DMS79 treated with DMSO at 0.1 percent for 48 hours (cell line): ENCODE measurements at places on chromosomes 7 and 10.

DNA sequence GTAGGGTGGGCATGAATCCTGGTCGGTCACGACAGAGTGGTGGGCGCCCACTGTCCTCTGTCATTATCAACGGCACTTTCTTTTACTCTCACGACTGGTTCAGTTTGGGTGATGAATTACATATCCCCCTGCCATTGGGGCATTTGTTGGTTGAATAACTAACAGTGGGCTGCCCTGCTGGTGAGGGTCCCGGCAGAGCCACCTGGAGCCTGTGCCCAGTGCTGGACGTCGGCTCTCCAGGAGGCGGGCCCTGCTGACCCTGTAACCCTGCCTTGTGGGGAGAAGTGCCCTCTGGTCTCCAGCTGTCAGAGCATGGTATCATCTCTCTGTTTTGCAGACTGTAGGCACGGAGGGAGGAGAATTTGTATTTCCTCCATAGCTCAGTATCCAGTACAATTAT is 199.1 kb downstream of the GLRX3 start:
- no peak for DNase-seq

DNA sequence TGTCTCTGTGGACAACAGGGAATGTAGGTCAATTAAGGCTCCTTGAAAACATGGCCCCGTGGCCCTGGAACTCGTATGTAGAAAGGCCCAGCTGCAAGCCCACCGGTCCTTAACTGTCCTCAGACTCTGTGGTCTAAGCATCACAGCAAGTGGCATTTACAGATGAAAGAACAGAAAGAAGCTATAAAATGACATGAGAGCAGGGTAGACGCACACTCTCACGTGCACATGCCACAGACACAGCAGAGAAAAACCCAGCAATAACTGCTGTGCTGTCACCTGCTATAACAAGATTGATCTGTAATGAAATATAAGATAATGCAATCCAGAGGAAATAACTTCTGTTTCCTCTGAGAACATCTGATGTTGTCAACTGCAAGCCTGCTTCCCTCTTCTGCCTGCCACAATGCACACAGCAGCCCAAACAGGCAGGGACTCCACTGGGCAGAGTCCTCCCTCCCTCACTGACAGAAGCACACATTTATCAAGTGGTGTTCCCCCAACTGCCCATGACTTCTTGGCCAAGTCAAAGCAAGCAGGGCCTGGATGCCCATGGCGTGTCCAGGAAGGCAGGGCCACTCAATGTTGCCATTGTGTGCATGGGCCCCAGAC is 63.9 kb downstream of the GFRA1 start:
- DNase-seq, result no peak

- no peak for DNase-seq
Observed at GRCh38 chr10:3538291-3538655, 246.7 kb downstream of the KLF6 start.

- DNase-seq, result no peak
Observed at GRCh38 chr7:94182066-94182465, 177.9 kb upstream of the BET1 start.

DNA sequence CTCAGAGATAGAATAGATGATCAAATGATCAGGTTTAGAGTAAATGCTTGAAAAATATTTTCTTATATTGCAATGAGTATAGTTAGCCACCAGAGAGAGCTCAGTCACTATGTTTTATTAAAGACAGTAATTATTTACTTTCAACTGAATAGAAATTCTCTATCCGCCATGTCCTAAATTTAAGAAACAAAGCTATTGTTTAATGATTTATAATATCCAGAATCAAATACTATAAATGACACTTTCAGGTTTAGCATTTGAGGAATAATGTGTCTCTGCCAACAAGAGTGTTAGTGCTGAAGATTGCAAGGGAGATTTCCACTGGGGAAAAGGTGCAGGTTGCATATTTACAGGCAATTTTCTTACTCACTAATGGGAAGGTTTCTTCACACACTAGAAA is 184.7 kb downstream of the DGKB start:
- DNase-seq, result peak; percentile 27

DNA sequence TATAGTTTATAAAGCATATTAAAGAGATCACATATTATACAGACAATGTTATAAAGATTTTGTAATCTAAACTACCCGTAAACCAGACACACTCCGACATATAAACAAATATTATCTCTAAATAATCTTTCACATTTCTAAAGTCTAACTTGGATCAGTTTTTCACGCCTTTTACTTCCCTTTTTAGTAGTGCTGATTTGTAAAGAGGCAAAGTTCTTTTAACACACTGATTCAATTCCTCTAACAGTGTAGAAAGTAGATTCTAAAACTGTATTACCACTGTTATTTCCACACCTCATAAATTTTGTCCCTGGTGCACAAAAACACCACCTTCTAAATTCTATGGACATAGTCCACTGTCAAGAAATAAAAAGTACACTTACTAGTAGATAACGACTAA is 230.9 kb downstream of the DOCK4 start:
- no peak for DNase-seq

DNA sequence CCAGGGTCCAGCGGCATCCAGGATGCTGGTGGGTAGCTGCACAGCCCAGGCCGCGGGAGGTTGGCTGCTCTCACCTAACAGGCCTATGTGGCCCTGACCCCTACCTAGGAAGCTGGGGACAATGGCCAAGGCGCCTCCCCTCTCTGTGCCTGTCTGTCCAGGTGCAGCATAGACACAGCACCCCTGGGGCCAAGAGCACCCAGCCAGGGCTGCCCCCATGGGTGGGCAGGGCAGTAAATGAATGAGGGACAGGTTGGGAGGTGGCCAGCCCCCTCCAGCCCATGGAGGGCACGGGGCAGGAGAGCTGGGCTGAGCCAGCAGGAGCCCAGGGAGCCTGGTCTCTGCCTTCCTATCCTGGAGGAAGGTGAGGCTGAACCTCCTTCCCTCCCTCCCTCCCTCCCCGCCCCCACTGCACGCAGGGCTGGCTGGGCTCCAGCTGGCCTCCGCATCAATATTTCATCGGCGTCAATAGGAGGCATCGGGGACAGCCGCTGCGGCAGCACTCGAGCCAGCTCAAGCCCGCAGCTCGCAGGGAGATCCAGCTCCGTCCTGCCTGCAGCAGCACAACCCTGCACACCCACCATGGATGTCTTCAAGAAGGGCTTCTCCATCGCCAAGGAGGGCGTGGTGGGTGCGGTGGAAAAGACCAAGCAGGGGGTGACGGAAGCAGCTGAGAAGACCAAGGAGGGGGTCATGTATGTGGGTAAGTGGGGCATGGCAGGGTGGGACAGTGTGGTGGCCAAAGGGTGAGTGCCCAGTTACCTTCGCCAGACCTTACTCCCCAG is at the start of gene SNCG:
Gene SNCG, plus strand, starts transcription at position 484 of the 785 bp plus-strand sequence. Its CDS starts 99 bp downstream, at position 583.
- peak; percentile 5 for DNase-seq

DNA sequence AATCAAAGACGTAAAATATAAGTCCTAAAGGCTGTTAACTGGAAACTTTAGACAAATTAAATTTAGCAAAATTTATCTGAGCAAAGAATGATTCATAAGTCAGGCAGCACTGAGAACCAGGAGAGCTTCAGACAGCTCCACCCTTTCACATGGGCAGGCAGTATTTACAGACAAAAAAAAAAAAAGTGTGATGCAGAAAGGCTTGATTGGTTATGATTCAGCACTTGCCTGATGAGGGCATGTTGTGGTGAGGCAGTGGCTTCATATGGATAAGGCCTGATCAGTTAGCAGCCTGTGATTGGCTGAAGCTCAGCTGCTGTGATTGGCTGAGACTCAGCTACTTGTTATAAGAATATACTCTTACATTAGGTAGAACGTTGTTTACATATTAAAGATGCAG is 495.4 kb upstream of the POM121L12 start:
- no peak for DNase-seq

GRCh38 chr7:101671371-101672356 is 42.6 kb upstream of the MYL10 start:
- no peak for DNase-seq
